Activated T-helper 1 cell treated with Interleukin-2 at 50 U/mL for 16 hours (primary cell): ENCODE measurements at places on chromosomes 1 and 21.

GRCh38 chr1:55641947-55642346, 426.8 kb upstream of the USP24 start:
- no peak for DNase-seq

GRCh38 chr1:13970631-13971247, 270.8 kb downstream of the PRDM2 start:
- no peak for DNase-seq

GRCh38 chr1:244461245-244462071, at the start of gene CATSPERE:
TSS of gene CATSPERE (plus strand) at chr1:244461273. CDS start at chr1:244461430, 157 bp downstream.
- DNase-seq = peak; percentile 63

GRCh38 chr1:7267493-7267892, 482.2 kb downstream of the CAMTA1 start:
- DNase-seq = no peak

DNA sequence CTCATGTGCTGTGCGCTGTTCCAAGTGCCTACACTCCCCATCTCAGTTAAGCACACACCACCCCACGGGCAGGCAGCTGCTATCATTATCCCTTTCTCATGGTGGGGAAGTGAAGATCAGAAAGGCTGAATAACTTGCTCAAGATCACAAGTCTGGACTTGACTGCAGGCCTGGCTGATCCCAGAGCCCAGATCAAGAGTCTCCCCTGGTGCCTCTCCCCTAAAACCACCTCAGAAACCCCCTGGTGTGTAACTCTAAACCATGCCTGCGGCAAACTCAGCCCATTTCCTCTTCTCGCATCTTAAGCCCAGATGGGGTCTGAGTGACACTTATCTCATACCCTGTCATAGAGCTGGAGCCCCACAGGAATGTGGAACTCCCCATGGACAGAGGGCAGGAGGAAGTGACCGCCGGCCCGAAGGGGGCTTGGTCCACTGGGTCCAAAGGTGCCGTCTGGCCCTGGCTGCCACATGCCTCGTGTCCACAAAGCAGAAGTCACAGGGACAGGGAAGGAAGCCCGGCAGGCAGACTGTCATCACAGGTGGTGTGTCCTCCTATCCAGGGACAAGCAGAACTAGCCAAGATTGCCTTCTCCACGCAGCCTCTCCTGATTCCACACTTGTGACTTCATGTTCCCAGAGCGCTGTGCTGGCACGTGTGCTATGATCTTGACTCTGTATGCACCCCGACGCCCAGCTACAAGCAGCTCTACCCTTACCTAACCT, 92.1 kb downstream of the SYF2 start:
- no peak for DNase-seq

- DNase-seq = no peak
Measured at GRCh38 chr1:53334312-53334711, 6.4 kb upstream of the LRP8 start.

DNA sequence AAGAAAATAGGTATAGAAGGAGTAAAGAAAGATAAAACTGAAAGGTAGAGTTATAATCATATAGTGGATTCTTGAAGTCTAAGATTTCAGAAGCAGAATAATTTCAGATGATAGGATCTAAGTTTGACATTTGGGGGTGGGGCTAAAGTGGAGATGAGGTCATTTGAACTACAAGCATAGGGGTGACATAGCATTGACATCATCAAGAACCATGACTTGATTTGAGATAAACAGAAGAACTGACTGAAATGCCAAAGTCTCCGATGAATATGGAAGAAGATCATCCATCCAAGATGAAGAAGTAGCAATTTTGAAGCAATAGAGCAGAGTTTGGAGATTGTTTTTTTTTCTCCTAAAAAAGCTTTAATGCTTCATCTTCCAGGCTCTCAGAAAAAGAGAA, 122.3 kb downstream of the MACF1 start:
- no peak for DNase-seq

- no peak for DNase-seq
Measured at GRCh38 chr1:9331558-9332346, 39.1 kb downstream of the SPSB1 start.

- DNase-seq = no peak
Measured at GRCh38 chr1:206732992-206733391, 37.6 kb upstream of the IL19 start.

DNA sequence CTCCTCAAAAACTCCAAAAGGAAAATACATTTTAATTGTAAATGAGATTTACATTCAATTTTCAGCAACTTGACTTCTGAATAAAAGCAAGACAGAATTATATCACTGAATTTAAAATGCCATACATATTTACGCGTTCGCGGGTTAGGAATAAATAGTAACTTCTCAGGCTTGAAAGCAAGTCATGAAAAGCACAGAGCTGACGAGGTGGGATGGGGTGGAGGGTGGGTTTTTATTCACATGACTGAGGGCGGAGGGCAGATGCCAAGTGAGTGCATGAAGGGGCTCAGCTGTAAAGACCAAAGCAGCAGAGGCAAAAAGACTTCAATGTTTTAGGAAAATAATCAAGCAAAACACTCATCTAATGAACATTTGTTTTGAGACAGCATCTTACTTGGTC, 5.7 kb downstream of the CEP104 start:
- no peak for DNase-seq

DNA sequence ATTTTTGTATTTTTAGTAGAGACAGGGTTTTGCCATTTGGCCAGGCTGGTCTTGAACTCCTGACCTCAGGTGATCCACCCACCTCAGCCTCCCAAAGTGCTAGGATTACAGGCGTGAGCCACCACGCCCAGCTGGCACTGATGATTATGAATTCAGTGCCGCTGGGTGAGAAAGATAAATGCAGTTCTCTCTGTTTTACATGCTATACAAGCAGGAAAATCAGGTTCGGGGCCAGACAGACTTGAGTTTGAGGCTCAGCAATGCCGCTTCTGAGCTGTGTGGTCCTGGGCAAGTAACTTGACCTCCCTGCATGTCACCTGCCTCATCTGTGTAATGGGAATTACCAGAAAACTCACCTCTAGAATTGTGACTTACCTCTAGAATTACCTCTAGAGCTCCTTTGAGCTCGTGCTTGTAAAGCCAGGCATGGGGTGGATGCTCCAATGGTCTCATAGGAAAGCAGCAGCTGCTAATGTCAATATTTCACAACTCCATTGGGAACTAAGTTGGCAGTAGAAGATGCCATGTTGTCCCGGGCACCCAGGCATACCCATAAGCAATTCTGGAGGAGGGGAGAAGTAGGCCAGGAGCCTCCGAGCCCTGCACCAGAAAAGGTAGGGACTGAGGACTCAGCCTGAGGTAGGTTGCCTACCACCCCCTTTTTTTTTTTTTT, 119.8 kb upstream of the SLC25A33 start:
- no peak for DNase-seq

DNA sequence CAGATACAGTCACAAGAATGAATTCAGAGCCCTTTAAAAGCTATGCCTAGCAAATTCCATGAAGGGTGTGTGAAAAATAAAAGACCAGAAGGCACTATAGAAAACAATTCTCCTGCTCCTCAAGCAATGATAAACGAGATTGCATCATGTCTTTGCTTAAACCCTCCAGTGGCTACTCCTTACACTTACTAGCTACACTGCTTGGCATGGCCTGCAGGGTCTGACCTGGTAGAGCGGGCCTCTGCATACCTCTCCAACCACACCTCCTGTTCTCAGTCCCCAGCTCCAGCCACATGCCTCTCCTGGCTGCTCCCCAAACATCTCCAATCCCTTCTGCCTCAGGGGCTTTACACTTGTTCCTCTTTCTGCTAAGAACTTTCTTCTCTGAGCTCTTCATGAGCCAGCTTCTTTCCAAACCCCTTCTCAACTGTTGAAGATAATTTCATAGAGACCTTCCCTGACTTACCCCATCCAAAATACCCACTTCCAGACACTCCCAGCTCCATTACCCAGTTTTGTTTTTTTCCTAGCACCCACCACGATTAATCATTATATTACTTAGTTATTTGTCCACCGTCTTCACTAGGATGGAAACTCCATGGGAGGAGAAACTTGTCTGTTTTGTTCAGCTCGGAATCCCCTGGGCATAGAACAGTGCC, 11.2 kb upstream of the CREG1 start:
- no peak for DNase-seq

DNA sequence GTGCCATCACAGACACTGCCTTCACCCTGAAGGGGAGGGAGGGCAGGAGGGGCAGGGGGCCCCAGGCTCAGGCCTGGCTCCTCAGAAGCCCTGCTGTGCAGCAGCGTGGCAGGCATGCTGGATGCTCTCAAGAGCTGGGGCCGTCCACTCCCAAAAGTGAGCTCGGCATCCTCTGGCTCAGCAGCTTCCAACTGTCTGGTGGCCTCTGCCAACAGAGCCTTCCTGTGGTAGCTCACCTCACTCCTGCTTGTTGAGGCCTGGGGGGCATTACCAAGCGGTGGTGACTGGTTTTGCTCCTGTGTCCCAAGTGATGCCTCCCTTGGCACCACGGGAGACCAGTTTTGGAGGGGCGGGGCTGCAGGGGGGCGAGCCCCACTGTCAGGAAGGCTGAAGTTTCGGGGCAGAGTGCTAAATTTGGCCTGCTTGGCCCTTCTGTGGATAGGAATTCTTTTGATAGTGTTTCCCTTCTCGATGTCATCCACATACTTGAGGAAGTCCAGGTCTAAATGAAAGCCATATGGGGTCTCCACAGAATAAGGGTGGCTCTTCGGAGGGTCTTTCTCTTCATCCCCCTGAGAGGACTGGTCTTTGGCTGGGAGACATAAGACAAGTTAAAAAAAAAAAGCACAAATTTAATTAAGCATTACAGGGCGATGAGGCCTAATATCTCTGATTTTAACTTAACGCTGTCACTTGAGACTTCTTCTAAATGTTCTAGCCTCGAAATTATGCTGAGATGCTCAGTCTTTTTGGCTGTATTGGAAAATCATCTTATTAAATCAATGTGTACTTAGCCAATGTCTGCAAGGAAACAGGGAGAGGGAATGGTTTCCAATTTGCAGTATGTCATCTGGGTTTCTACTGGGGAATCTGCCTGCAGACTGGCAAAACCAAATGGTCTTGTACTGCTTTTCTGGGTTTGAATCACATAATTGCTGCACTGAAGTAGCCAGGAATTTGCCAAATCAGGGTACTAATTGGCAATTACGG, 44.4 kb downstream of the KANK4 start:
- DNase-seq = no peak

DNA sequence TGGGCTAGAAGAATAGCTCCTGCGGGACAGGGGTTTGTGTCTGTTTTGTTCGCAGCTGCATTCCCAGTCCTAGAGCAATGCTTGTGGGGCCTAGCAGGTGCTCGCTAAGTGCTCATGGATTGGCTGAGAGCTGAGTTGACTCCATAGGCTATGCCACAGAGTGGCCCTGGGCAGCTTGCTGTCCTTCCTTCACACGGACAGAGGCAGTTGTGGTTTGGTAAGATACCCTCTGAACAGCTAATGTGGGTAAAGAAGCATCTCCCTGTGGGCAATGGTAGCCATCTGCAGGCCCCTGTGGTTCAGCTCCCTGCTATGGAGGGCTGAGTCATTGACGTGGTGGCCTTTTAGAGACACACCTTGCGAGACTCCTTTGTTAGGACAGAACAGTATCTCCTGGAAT, 23.5 kb upstream of the LBR start:
- DNase-seq = no peak

DNA sequence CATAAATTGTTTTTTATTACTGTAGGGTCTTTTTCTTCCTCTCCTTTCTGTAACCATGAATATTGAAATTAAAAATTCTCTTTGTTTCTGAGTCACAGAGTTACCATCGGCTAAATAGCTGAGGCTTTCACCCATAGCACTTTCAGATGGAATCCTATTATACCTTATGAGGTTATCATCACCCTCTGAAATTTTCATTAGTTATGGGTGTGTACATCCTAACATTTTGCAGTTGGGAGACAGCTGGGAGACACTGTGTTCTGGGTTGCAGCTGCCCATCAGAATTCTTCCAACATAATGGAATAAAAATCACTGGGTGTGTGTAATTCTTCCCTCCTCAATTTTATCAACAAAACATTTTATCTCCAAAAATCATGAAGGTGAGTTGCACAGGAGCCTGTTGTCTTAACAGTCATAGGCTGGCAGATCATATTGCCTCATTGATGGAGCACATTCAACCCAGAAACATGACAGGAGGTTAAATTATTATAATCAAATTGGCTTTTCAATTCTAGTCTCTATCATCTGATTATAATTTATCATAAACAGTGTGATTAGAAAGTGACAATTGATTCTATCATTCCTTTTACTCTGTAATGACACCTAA, 17.4 kb downstream of the CYYR1 start:
- DNase-seq = no peak

GRCh38 chr1:156195853-156196252, 1.9 kb downstream of the SLC25A44 start:
- no peak for DNase-seq

GRCh38 chr1:200640963-200641401, 20.4 kb upstream of the KIF14 start:
- DNase-seq = no peak

DNA sequence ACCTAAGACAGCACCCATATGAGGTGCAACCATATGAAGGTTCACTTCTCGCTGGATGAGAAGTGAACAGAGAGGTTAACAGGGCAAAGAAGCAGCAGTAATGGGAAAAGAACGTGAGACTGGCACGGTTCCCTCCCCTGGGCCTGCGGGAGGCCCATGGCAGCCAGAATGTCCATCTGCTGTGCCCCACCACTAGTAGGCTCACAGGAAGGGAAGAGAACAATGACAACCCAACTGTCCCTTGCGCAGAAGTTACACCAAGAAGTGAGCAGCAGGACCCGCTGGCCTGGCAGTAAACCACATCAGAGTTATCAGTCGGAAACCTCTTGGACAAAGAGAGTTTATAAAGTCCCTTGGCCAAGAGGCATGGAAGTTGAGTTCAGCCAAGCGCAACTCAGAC, 11.3 kb downstream of the HIVEP3 start:
- DNase-seq = no peak

GRCh38 chr1:11792106-11792505, 13.7 kb downstream of the MTHFR start:
- DNase-seq = no peak

GRCh38 chr1:75559800-75560199, 51.1 kb downstream of the SLC44A5 start:
- DNase-seq = no peak

DNA sequence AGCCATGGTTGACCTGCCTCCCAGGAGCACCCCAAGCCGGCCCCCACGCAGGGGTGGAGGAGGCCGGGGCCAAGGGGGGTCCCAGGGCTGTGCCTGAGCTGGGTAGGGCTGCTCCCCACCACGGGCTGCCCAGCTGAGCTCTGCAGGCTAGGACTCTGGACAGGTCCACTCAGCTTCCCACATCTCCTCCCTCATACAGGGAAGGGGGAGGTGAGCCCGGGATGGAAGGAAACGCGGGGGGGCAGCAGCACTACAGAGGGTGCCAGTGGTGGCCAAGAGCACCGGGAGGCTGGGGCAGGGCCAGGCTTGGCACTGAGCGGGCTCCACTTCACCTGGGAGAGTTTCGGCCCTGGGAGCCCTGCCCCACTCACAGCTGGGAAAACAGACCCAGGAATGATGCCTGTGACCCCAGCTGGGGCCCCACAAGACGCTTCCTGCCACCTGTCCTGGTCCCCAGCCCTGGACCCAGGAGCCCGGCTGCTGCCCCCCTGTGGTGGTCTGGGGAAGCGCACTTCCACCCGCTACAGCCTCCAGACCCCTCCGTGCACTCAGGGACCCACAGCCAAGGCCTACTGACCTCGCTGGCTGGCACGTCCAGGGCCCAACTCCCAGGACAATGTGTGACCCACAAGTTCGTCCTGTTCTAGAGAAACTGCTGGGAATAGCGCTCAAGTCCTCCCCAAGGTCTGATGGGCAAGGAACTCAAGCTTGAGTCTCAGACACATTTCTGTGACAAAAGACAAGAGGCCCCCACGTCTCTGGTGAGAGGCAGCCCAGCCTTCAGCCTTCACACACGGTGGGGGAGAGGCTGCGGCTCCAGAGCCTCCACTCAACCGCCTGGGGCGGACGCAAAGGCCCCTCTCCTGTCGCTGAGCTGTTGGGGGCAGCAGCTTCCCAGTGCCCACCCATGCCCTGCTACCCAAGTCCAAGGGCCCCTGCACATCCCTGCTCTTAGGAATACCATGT, 3.0 kb downstream of the AURKAIP1 start:
- DNase-seq = peak; percentile 66
